ENCODE measurements at places on chromosomes 1 and 21.

DNA sequence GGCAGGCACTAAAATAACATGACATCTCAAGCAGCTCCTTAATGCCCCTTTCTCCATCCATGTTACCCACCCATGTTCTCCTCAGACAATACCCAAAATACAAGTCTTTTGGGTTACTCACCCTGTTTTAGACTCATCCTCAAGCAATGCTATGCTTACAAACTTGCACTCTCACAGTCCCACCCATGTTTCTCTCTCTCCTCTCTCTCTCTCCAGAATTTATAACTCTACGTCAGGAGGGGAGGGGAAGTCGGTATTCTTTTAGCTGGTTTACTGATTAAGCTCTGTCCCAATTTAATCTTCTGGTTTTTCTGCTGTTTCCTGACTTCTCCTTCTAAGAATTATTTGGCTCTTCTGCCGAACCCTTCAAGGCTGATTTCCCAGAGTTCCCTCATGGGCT lies 98.0 kb upstream of the NR5A2 start:
- DNase-seq: no peak

DNA sequence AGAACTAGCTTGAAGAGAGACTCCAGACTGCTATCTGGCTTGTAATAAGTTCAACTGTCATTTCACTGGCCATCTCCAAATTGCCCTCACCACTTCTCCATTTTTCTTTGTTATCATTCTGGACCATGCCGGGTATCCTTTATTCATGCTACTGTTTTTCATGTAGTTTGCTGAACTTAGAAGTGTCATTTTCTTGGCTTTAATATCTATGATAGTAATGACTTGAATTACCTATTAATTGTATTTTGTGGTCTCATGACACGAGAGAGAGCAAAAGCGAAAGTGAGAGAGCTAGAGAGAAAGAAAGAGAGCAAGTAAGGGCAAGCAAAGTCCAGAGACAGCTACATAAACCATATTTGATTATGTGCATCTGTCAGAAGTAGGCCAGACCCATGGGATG lies 184.9 kb upstream of the ATP1B1 start:
- DNase-seq: no peak

GRCh38 chr21:41622831-41623548 lies 115.0 kb upstream of the TMPRSS2 start:
- no peak for DNase-seq

DNA sequence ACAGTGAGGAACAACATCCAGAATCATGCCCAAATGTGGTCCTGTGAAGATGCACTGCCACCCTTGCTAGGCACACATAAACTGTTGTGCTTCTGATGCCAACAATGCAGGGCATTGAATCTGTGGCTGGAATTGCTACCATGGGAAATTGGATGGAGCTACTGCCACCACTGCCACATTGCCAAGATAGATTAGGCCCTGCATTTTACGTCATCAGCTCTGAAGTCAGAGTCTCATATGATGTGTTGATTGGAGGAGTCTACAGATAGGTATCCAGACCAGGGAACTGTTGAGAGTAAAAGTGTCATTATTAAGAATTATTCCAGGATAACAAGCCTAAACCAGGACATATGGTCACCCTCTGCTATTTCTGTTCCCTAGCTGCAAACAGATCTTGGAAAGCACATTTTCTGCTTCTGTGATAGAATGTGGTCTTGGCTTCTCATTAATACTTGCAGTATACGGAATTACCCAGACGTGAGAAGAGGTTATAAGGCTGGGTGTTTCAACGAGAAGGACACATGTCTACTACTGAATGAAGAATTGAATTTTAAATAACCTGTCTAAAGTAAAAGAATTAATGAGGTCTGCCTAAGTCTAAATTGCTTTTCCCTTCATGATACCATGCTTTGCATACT lies 106.6 kb downstream of the TNNI3K start:
- no peak for DNase-seq

GRCh38 chr1:108886292-108886691 lies 9.5 kb downstream of the GPSM2 start:
- no peak for DNase-seq

DNA sequence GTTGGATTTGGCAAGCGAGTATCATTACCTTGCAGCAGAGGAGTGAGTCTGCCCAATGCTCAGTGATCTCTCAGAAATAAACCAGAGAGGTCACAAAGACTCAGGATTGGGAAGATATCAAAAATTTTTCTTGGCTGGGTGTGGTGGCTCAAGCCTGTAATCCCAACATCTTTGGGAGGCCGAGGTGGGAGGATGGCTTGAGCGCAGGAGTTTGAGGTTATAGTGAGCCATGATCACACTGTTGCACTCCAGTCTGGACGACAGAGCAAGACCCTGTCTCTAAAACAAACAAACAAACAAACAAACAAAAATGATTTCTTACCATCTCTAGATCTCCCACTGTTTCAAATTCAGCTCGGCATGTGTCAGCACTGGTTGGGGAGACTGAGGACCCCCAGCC lies 13.3 kb upstream of the BECN2 start:
- no peak for DNase-seq

GRCh38 chr1:242454262-242455051 lies 70.0 kb downstream of the PLD5 start:
- DNase-seq: no peak

DNA sequence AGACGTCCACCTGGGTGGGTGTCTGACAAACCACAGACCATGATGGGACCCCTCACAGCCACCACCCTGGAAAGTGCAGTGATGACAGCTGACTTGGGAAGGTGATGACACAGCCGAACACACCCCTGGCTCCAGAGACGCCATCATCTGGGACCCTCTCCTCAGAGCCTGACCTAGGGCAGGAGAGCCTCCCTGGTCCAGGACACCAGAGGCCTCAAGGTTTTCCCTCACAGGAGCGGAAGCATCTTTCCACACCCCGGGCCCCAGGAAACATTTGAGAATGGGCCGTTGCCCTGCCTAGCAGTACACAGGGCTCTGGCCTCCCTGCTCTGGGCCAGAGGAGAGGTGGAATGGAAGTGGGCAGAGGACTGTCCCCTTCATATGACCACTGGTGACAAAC lies 79.7 kb downstream of the SYT2 start:
- DNase-seq: no peak

GRCh38 chr1:165424454-165425216 lies 20.3 kb downstream of the RXRG start:
- no peak for DNase-seq

- DNase-seq: peak; percentile 79
These were observed 586 bp downstream of the COL24A1 start for GRCh38 chr1:86155807-86156565.

DNA sequence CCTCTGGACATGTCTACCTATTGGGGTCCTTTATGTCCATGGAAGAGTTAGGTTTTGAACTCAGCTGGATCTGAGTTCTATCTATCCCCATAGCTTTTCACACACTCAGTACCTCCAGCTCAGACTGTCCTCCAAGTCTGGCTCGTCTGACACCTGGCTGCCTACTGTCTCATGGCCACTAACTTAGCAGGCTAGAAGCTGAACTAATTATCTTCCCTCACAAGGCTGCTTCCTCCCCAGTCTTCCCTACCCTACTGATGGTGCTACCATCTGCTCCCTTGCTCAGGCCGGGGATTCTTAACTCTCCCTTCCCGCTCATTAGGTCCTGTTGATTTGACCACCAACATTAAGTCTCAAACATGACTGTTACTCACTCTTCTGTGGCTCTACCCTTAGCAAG lies 13.4 kb downstream of the VANGL2 start:
- DNase-seq: no peak

- DNase-seq: peak; percentile 16
These were observed 582.8 kb downstream of the MATN1 start for GRCh38 chr1:30140566-30140965.

DNA sequence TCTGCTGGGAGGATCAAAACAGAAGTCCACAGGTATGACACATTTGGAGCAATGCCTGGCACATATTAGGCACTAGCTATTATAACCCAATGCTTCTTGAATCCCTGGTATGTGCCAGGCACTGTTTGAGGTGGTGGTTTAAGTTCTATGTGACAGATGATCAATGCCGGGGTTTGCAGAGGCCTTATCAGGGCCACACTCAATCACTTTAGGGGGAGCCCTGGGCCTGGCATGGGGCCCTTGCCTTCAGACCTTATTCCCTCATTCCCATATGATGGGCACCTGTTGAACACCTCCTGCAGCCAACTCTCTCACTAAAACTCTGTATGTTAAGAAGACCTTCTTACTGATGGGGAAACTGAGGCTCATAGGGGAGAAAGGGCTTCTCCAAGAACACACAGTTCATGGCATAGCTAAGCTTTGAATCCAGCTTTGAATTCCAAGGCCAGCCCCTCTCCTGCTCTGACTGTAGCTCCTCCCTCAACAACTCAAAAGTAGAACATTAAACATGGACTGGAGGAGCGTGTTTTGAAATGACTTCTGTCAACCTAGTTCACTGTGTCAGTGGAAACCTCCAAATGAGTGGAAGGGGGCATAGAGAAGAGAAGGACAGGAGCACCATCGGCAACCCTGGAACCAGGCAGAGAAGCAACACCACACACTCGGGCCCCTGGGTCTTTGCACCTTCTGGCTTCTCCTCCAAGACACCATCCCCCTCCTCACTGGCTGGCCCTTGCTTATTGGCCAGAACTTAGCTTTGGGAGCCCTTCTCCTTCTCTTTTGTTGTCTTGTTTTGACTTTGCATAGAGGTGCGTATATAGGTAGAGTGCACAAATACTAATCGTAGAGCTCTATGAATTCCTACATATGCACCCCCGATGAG lies 6.6 kb upstream of the IFFO2 start:
- DNase-seq: no peak

DNA sequence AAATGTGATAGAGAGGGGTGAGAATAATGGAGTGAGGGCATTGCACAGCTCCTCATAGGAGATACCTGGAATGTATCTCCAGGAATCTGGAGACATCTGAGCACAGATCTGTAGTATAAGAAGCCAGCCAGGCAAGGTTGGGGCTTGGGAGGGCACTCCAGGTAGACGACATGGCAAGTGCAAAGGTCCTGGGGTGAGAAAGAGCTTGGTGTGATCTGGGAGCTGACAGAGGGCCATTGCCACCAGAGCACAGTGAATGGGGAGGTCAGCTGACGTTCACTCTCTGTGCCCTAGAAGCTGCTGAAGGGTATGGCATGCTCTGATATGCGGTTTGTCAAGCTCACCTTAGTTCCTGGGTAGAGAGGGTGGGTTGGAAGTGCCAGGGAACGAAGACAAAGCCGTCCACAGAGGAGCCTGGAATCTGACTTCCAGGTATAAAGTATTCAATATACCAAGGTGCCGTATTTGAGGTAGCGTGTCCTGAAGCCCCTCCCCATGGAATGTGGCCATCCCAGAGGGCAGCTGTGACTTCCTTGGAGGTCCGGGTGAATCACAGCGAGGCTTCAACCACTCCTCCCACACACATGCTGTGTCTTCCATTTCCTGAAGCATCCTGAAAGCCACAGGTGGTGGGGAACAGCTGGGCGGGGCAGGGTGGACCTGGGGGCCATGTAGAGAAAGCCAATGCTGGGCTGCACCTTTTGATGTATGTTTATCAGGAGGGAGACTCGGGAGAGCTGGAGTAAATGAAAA lies 182.7 kb upstream of the KLHDC7A start:
- DNase-seq: peak; percentile 95

DNA sequence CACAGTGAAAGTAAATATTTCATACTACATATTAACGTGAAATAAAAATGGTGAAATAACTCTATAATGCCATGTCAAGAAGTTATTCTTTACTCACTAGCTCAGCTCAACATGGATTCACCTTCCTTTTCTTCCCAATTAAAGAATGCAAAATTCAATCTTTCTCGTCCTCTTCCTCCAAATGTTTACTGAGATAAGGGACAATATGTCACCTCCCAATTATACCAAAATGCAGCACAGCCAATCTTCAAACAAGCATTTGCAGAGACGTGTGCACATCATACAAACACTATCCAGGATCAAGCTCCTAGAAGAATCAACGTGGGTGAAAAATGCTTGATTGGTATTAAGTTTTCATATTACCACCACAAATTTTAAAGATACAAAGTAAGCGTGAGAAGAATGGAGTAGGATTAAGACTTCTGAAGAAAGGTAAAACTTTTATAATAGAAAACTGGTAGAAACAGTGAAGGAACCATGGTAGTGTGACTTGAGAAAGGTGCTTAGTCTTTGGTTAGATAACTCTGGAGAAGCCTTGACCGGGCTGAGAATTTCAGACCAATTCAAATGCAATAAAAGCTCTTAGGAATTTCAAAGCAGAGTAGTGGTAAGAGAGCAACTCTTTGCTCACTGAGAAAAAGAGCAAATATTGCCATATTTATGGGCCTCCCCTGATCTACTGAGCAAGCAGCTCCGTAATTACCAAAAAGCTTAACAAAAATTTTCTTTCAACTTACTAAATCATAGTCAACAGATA lies 7.2 kb downstream of the PTP4A2 start:
- no peak for DNase-seq

DNA sequence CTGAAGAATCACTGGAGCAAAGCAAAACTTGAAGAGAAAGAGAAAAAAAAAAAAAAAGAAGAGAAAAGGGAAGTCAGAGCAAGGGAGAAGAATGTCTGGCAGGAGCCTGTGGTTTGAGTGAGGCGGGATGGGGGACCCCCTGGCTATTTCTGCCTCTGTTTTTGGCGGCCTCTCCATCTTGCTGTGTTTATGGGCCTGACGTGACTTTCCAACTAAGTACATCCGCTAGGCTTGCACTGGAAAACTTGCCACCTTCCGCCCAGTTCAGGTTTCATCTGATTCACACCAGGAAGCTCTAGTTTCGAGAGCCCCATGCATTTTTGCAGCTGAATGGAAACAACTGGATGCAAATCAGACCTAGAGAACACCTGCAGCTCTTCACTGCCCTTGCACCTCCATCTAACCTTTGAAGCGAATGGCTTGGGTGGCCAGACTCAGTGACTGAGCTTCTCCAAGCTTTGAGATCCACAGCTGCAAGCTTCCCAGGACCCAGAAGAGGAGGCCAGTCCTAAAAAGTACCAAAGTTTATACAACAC lies 28.0 kb downstream of the TBX15 start:
- peak; percentile 53 for DNase-seq

DNA sequence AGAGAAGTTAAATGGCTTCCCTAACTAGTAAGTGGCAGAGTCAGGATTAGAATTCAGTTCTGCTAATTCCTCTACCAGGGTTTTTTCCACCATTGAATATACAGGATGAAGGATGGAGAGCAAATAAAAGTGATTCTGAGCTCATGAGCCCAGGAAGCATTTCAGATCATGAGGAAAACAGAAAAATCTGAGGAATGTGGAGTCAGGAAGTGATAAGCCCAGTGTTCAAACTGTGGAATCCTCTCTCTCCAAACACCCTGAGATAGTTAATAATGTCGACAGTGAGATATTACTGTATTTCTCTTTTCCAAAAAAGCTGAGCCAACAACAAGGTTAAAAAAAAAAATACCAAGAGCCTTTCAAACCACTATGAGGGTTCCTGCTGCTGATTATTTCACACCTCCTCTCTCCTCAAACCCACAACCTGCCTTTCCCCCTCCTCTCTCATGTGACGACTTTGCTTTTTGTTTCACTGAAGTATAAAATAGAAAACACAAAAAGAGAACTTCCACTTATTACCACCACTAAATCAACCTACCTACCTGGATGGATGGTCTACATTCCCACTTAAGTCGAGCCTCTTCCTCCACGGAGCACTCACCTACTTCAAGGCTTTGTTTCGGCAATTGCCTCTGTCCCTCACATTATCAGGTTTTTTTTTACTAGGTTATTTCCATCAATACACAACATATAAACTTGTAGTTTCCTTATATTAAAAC lies 8.9 kb downstream of the SLAMF1 start:
- DNase-seq: no peak
